Posterior vena cava (tissue), 2 donors: ENCODE measurements at places on chromosomes 6 and 20. TPM values are rescaled to one million over a fixed set of nuclear protein-coding genes. Genes with fewer than 3 reads are reported as not detected.
A peak's percentile ranks its signal among the peaks of the same experiment; 100 is the strongest.

Gene MACROD2
- total RNA-seq, result 15.5 TPM

Gene PERP
- 14.7 TPM for total RNA-seq

Gene LY6G6F
- total RNA-seq, result not detected

Gene CLPSL2
- not detected for total RNA-seq

Gene DNAJC5
- 31.1 TPM for total RNA-seq

Gene SLC22A1
- total RNA-seq, result 1.8 TPM

Gene ALDH8A1
- total RNA-seq, result 1.1 TPM

Gene CASS4
- 2.1 TPM for total RNA-seq

Gene ULBP3
- total RNA-seq, result 1.2 TPM

Gene COL9A3
- total RNA-seq, result 1.9 TPM

Gene TRIM31
- total RNA-seq, result not detected

Gene PLG
- not detected for total RNA-seq

Gene FGD2
- 23.2 TPM for total RNA-seq

Gene TRIM15
- total RNA-seq, result not detected

Gene INSM1
- total RNA-seq, result not detected

DNA sequence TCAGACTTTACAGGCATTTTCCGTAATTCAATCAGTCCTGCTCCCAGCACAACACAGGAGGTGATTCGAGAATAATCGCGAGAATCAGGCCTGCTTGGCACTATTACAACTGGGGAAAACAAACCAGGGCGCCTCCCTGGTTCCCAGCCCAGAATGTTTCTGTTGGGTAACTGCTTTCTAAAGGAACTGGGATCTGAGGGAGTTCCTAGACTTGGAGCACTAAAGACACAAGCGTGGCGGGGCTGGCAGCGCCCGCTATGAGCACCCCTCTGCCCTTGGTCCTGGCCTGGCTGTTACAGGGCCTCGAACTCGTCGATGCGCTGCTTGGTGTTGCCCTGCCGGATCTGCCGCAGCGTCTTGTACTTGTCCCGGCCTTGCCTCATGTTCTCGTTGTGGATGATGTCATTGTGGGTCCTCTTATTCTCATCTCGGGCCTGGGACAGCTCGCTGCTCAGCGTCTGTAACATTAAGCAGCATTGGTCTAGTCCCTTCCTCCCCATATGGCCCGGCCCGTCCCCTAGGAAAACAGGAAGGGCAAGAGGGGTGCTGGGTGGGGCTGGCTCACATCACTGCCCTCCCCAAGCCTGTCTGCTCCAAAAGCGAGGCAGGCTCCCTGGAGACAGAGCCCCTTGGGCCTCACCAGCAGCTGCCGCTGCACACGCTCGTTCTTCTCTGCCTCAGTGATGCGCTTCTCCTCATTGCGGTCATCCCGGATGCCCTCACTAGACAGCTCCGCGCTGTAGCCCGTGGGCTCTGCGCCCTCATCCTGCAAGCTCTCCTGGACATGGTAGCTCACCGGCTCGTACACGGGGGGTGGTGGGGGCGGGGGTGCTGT is 52.3 kb downstream of the EZR start:
- no peak for DNase-seq

- DNase-seq, result no peak
Observed at GRCh38 chr6:139587469-139587868, 213.0 kb upstream of the CITED2 start.

- peak; percentile 96 for DNase-seq
Observed at GRCh38 chr6:157221049-157221816, 102.1 kb downstream of the TMEM242 start.

- no peak for DNase-seq
Observed at GRCh38 chr20:63273635-63274380, 1.2 kb downstream of the ARFGAP1 start.

GRCh38 chr6:43985329-43985728 is 141.9 kb downstream of the MRPL14 start:
- DNase-seq, result peak; percentile 45

- DNase-seq, result no peak
Observed at GRCh38 chr20:1896484-1897258, 1.5 kb downstream of the SIRPA start.

GRCh38 chr20:14148042-14148441 is 152.7 kb downstream of the MACROD2 start:
- DNase-seq, result no peak

GRCh38 chr6:21538186-21538798 is 55.3 kb upstream of the SOX4 start:
- DNase-seq, result no peak

GRCh38 chr6:73929405-73929804 is 233.4 kb downstream of the CD109 start:
- no peak for DNase-seq

DNA sequence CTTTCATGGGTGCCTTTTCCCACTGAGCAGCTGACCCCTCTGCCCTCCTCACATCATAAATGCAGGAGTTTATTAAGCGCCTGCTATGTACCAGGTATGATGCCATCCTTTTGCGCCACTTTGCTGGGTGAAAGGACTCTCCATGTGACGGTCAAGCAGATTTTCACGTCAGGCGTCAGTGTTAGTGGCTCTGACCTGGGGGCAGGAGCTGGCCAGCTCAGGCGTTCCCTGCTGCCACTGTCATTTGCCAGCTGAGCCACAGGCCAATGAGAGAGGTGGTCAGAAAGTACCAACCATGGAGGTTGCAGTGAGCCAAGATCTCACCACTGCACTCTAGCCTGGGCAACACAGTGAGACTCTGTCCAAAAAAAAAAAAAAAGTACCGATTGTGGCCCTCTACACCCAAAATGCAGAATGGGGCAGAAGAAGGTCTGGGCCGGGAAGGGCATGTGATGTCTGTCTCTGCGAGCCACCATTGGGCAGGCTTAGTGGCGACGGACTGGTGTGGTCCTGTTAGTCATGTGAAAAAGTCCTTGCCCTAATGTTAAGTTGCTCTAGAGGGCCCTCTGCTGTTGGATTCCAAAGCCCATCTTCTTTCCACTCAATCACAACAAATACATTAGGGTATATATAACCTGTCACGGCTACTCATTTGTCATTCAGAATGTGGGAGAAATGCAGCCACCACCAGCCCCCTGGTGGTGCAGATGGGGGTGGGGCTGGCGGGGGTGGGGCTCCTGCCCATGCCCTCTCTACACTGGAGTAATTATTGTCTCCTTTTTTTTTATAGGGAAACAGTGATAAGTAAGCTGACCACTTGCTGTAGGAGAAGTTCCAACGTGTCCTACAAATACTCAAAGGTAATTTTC is 18.4 kb upstream of the SLC22A1 start:
- no peak for DNase-seq

DNA sequence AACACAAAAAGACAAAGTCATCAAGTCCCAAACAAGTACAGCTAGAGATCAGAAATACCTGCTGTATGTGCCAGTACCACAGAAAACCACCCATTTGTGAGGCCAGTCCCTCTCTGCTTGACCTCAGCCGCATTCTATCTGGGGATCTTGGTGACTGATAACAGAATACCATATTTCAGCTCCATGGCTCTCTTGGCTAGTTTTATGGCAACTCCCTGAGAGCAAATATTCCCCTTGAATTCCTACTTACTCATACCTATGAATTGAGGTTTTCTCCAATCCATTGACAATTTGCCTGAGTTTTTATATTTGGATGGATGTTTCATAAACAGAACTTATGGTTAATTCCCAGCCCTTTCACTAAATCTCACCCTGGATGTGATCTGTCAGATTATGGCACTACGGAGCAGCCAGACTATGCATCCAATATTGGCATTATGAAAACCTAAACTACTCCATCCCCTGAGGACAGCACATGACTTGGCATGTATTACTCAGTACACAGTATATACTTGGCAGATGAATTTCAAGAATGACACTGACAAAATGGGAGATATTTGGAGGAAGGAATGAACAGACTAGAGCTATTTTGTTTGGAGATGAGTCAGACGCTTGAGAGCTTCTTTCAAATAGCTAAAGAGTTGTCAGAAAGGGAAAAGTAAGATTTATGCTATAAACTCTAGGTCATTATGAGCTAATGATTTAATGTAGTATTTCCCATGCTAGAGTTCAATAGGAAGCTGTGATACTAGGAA is 95.7 kb downstream of the PRDM1 start:
- no peak for DNase-seq

- no peak for DNase-seq
Observed at GRCh38 chr6:75931011-75931680, 141.3 kb downstream of the IMPG1 start.

GRCh38 chr6:150001295-150002008 is 23.9 kb downstream of the RAET1L start:
- peak; percentile 24 for DNase-seq

DNA sequence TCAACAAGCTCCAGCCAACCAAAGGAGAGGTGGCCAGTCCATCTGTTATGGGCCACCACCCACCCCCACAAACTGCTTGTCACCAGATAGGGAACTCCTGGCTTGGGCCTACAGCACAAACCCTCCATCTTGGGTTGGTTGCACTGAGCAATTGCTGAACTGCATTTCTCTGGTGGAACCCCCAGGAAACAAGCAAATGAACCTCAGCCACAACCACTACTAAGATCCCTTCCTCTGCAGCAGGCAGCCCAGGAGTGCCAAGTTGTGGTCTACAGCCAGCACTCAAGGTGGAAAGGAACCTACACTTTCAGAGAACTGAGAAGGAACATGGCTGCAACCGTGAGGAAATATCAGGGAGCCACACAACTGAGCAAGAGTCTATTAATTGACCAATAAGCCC is 171.6 kb downstream of the TMEM200A start:
- no peak for DNase-seq

- DNase-seq, result no peak
Observed at GRCh38 chr6:75892384-75892783, 143.3 kb downstream of the MYO6 start.

GRCh38 chr6:164882236-164882635 is 427.2 kb downstream of the C6orf118 start:
- DNase-seq, result no peak

DNA sequence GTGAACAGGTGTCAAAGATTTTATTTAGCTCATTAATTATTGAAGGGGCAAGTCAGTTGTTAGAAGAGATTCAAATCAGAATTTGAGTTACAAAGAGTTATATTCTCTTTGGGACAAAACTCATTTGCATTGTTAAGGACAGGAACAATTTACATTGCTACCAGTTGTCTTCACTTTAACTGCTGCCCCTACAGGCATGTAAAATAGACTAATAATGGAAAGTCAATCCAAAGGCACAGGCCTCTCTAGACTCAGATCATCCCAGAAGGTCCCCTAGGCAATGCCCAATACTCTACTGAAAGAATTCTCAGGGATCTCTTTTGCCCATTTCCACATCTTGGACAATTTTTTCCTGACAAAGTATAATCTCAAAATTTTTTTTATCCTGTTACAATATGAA is 95.7 kb downstream of the SCP2D1 start:
- DNase-seq, result no peak

- no peak for DNase-seq
Observed at GRCh38 chr6:21371676-21372171, 221.8 kb upstream of the SOX4 start.

GRCh38 chr20:52295556-52295955 is 104.0 kb upstream of the ZFP64 start:
- no peak for DNase-seq

GRCh38 chr6:119979862-119980261 is 630.3 kb upstream of the MAN1A1 start:
- DNase-seq, result no peak

- no peak for DNase-seq
Observed at GRCh38 chr6:34955442-34955841, 66.4 kb downstream of the ANKS1A start.

GRCh38 chr6:163525926-163526325 is 111.4 kb downstream of the QKI start:
- no peak for DNase-seq

GRCh38 chr6:8047541-8048292 is 16.5 kb downstream of the BLOC1S5 start:
- no peak for DNase-seq

DNA sequence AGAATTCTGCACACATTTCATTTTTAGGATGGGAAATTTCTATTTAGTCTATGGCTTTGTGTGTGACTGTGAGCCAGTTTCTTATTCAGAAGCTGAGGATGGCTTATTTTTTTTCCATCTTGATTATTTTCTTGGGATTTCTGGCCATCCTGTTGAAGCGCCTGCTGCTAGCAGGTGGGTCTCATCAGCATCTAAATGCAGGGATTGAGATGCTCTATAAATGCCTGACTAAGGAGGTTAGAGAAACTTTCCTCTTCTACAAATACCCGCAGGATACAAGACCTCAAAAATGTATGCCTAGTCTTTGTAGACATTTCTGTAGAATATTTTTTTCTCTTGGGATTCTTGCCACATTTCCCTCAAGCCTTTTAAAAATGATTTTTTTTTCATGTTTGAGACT is 138.0 kb upstream of the CCN2 start:
- no peak for DNase-seq

DNA sequence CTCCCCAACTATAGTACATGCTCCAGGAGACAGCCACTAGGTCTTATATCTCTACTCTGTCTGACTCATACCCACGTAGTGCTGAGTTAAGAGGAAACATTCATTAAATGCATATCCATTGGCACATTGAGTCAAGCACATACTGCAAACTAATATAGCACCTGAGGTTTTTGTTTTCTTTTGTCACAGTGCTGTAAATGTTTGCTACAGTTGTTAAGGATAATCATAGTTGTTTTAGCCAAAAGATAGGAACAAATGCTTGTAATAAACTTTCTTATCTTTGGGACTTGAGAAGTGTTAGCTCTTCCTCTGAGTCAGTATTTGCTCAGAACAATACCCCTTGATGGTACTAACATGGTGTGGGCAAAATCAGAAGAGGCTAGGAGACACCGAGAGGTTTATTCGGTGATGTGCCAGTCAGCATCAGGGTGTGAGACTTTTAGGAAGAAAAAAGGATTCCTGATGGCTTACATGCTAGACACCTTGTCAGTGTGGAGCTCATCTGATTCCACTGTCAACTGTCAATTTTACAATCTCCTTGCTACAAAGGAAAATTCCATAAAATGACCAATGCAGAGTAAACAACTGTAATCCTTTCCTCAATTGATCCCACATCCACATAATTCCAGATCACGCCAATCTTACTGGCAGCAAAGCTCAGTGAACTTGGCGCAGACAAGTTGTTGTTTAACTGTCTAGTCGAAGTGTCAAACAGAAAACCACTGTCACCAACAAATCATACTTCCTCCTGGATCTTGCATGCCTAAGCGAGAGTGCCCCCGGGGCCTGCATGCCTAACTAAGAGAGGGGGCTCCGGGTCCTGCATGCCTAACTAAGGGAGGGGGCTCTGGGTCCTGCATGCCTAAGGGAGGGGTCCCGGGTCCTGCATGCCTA is 36.1 kb downstream of the ELOVL2 start:
- no peak for DNase-seq

GRCh38 chr6:165804331-165805066 is 141.5 kb upstream of the PDE10A start:
- no peak for DNase-seq

GRCh38 chr6:71138376-71138775 is 150.2 kb upstream of the OGFRL1 start:
- DNase-seq, result no peak

- no peak for DNase-seq
Observed at GRCh38 chr20:24318569-24319352, 150.7 kb upstream of the SYNDIG1 start.

DNA sequence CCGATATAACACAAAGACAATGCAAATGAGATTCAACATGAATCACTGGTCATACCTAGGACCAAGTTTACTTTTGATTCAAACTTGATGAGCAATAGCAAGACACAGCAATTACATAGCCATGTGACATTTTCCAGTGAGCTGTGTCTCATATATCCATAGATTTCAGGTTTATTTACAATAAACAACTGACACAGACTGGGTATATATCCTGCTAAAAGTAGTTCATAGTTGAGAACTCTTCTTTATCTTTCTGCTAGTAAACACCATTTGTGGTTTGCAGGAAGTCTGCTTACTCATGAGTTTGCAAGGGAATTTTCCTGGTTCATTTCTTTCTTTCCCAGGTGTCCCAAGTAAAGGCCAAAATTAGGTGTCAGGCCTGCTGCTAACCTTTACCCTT is 343.4 kb downstream of the KIF16B start:
- no peak for DNase-seq
